ENCODE measurements at places on chromosomes 4 and X.
A peak's percentile ranks its signal among the peaks of the same experiment; 100 is the strongest.

DNA sequence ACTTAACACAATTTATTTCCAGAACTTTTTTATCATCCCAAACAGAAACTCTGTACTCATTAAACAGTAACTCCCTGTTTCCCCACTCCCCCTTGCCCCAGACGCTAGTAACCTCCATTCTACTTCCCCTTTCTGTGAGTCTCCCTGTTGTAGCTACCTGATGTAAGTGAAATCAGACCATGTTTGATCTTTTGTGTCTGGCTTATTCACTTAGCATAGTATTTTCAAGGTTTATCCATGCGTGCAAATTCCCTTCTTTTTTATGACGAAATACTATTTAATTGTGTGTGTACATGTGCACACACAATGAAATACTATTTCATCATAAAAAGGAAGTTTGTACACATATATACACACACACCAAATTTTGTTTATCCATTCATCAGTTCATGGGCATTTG is 5.2 kb downstream of the PKD2 start:
- peak; percentile 74 for DNase-seq

- DNase-seq = no peak
Observed at GRCh38 chrX:131588995-131589394, 45.1 kb downstream of the OR13H1 start.

DNA sequence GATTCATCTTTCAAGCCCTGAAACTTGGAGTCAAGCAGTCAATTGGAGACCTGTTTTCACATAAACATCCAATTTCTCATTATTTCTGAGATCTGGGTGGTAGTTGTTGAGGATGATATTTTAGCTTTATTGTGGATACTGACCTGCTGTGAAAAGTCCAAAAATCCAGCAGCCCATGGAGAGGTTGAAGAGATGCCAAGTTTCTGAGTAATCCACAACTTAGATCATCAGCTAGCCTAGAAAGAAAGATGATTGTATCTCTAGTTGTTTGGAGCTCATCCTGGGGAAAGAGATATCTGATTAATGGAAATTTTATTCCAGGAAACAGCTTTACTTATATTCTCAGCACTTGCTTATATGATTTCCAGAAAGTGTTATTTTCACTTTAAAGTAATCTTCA is 48.6 kb upstream of the DCX start:
- DNase-seq = no peak

DNA sequence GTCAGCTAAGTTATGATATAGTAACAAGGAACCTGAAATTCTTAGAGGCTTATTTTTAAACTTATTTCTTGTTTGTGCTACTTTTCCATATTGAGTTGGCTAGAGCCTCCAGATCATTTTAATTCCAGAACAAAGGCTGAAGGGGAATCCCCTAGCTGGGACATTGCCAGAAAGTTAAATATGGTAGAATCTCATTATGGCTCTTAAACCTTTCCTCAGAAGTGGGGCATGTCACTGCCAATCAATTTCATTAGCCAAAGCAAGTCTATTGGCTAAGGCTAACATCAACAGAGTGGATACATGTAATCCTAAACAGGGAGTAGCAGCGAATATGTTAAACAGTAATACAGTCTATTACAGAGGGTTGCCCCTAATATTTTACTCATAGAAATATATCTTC is 47.0 kb downstream of the FTHL17 start:
- no peak for DNase-seq

DNA sequence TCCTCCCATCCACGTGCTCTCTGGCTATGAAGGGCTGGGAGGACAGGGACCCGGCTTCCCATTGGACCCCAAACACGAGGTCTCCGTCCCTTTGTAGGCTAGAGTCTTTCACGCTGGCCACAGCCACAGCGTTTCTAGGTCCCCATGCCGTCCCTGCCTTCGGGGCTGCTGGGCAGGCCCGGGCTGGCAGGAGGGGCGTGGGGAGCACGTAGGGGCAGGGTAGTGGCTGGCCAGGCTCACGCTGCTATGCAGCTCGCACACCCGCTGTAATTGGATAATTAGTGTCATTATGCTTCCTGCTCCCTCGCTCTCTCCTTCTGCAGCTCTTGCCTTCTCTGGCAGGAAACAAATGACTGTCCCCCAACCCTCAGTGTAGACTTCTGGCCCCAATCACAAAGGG is 9.8 kb downstream of the ATP2B3 start:
- no peak for DNase-seq

Measured in GF-D8 (cell line).